EH (cell line): ENCODE measurements at places on chromosomes 2 and 18.

DNA sequence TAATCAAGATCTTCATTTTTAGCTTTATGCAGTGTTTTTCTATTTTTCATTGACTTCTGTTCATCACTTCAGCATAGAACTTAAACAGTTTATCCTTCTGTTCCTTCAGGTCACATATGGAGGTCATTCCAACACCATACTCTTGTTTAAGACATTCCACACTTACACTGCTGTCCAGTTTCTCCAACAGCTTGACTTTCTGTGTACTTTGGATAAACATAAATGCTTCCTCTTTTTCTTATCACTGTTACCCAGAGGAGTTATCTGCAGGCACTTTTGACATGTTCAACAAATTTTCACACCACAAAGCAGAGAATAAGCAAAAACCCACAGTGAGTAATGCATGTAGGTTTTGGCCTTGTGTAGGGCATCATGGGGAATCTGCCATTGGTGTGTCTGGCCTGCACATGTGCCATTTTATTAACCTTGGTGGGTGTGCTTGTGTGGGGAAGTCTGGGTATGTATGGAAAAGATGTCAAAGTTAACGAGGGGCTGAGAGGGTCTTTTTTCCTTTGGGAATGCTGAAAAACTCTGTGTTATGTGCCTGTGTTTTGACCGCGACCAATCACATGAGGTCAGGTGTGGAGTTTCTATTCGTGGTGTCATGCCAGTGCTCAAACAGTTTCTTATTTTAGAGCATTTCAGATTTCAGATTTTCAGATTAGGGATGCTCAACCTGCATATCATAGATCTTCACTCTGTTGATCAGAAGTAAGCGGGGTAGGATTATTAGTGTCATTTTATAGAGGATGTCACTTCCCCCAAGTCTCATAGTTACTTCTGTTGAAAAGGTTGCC is 53.9 kb upstream of the ACVR1 start:
- no peak for DNase-seq

- DNase-seq, result peak; percentile 85
Measured at GRCh38 chr2:74507926-74508520, 528 bp upstream of the PCGF1 start.

- DNase-seq, result no peak
Measured at GRCh38 chr2:21945658-21946057, 821.9 kb downstream of the TDRD15 start.

DNA sequence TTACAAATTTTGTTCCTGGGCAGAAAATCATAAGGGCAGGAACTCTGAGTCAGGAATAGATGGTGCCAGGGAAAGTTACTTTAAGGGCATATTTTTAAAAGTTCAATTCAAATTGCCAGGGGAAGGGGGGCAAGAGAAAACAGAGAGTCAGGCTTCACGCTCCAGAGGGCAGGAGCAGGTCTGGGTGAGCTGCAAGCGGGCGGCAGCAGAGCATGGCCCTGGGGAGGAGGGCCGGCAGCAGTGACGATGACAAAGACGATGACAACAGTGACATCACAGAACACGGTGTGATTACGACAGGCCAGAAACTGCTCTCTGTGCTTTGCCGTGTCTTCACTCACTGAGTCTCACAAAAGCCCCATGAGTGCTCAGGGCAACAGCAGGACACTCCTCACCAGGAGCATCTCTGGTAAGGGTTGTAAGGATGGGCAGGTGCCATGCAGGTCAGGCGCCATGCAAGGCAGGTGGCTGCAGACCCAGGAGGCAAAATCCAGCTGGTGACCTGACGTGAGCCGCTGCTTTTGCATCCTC is 23.3 kb downstream of the CHST10 start:
- DNase-seq, result no peak

DNA sequence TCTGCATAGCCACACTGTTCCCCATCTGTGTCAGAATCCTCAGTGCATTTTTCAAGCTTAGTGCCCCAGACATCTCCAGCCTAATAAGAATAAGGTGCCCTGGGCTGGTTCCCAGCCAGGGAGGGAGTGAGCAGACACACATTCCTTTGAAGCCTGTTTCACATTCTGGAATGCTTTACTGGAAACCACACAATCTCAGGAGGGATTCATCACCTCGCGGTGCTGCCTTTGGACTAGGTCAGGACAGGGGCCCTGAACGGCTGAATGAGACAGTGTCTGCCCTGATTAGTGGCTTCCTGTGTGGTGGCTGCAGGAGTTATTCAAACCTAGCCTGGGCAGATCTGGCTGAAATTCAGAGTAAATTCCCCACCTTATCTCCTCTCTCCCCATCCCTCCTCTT is 108.0 kb upstream of the LDAH start:
- DNase-seq, result peak; percentile 53

DNA sequence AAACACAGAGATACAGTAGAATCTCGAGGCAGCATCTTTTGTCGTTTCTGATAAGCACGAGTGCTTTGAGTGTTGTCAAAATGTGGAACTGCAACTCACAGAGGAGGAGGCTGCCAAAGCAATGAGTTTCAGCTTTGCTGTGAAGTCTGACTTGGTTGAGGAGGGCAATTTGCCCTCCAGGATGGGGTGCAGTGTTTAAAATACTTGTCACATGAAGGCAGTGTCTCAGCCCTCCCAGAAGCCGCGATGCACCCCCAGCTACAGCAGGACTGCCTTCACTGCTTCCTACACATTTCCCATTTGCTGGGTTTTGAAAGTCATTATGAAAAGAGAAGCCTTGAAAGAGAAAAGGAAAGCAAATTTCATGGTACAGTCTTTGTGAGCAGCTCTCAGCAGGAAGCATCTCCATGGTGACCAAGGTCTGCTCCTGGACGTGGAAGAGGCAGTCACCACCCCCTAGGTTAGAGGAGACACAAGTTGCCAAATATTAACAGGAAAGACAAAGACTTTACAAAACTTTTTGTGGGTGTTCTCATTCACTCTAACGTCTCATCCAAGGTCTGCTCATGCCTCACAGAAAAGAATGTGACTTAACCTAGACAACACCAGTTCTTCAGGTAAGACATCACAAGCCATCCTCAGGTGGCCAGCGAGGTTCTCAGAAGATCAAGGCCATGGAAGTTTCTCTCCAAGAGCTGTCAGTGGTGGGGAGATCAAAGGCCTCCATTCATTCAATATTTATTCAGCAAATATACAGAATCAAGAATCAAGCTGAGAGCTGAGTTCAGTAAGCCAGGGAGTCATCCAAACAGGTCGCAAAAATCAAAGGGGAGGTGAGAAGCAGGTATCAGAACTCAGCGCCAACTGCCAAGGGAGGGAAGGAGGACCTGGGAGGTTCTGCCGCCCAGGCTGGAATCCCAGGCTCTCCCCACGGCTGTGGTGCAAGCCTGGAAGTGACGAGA is 476.0 kb downstream of the EIPR1 start:
- no peak for DNase-seq

GRCh38 chr2:1865716-1866234 is 121.5 kb upstream of the PXDN start:
- no peak for DNase-seq

- no peak for DNase-seq
Measured at GRCh38 chr2:171592036-171592555, 69.8 kb downstream of the CYBRD1 start.

- DNase-seq, result peak; percentile 49
Measured at GRCh38 chr2:12949406-12949805, 232.7 kb downstream of the TRIB2 start.

DNA sequence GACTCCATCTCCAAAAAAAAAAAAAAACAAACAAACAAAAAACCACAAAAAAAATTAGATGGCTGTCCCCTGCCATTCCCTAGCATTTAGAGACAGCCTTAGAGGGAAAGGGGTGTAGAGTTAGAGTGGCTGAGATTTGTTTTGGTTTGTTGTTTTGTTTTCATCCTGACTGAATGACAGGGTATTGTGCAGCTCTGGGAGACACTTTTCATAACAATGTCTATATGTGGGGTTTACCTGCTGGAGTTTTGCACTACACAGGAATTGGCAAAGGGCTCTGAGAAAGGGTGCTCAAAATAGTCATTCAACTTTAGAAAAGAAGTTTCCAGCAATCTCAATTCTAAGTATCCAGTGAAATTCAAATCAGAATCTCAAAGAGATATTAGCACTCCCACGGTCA is 732.5 kb upstream of the CHAC2 start:
- DNase-seq, result no peak

DNA sequence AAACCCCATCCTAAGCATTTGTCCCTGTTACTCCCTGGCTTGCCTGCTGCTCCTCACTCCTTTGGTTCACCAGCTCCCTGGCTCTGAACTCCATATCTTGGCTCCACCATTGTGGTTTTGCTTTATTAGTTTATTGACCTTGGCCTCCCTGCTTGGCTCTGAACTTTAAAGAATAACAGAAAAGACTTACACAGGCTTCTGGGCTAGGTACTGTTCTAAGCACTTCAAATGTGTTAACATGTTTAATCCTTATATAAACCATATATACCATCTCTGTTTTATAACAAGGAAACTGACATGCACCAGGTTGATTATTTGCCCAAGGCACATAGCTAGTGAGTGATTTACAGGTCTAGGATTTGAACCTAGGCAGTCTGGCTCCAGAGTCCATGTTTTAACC is 149.7 kb upstream of the CAPN13 start:
- no peak for DNase-seq

DNA sequence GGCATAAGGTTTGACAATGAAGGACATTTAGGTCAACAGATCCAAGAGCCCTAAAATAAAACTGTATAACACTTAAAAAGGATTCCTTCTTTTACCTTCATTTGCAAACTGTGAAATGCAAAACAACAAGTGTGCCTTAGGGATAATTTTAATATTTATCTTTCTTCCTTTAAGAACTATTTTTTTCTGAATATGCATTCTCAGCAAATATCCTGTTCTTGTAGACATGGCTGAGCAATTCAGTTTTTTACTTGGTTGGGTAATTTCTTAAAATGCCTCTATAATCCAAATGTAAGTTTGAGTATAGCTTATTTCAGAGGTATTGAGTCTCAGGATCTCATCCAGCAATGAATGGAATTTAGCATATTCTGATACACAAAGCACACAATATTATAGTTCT is 43.0 kb upstream of the KCNJ3 start:
- no peak for DNase-seq

GRCh38 chr2:14572633-14573032 is 59.9 kb upstream of the LRATD1 start:
- DNase-seq, result no peak

- DNase-seq, result peak; percentile 87
Measured at GRCh38 chr18:35024965-35025364, 16.2 kb upstream of the MAPRE2 start.

- DNase-seq, result no peak
Measured at GRCh38 chr2:224930990-224931389, 111.3 kb downstream of the DOCK10 start.

- DNase-seq, result peak; percentile 90
Measured at GRCh38 chr2:74573747-74574562, 19.4 kb downstream of the DOK1 start.

DNA sequence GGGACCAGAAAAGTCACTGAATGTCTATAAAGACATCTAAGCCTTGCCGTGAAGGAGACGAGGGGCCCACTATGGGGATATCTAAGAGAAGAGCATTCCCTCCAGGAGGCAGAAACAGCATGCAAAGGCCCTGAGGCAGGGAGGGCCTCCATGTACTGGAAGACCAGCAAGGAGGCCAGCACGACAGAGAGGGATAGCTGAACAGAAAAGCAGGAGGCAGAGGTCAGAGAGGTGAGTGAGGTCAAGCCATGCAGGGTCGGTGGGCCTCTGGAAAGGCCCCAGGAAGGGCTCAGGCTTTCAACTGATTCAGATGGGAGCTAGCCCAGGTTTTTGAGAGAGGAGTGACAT is 5.7 kb downstream of the TRABD2A start:
- DNase-seq, result no peak

- no peak for DNase-seq
Measured at GRCh38 chr2:120357768-120358167, 11.8 kb downstream of the INHBB start.

DNA sequence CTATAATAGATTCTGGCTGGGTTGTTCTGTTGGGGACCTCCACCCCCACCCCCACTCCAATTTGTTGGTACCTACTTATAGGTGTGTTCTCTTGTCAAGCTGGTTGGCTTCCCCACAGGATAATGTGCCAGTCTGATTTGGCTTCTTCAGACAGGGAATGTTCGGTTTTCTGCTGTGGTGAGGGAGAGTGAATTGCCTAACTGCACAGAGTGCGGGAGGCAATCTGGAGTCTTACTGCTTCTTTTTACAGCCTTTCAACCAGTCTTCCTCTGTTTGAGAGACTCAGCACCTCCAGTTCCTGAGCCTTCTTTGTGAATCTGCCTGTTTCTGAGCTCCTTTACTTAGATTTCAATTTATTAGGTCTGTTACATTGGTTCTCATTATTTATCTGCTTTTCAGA is 27.4 kb upstream of the SNORC start:
- DNase-seq, result no peak

GRCh38 chr2:209451209-209451834 is 27.5 kb downstream of the MAP2 start:
- no peak for DNase-seq

DNA sequence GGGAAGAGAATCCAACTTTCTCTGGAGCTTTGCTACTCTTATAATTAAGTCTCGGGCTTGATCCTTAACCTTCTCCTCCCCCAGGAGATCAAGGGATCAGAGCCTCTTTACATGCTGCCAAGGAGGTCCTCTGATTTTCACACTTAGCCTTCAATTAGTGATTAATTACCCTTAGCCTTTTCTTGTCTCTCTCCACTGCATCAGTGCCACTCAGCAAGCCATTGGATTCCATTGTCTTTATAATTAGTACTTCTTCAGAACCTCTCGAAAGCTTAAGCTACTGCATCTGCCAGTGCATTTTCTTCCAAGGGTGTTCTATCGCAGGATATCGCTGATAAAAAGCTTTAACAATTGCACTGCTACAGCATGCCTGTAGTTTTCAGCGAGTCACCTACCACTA is 477.0 kb upstream of the MEIS1 start:
- DNase-seq, result no peak

GRCh38 chr18:13582178-13582670 is 144.1 kb downstream of the FAM210A start:
- no peak for DNase-seq

- DNase-seq, result peak; percentile 45
Measured at GRCh38 chr2:207288628-207289027, 122.9 kb upstream of the KLF7 start.

- DNase-seq, result no peak
Measured at GRCh38 chr2:167749016-167749415, 498.4 kb downstream of the STK39 start.

DNA sequence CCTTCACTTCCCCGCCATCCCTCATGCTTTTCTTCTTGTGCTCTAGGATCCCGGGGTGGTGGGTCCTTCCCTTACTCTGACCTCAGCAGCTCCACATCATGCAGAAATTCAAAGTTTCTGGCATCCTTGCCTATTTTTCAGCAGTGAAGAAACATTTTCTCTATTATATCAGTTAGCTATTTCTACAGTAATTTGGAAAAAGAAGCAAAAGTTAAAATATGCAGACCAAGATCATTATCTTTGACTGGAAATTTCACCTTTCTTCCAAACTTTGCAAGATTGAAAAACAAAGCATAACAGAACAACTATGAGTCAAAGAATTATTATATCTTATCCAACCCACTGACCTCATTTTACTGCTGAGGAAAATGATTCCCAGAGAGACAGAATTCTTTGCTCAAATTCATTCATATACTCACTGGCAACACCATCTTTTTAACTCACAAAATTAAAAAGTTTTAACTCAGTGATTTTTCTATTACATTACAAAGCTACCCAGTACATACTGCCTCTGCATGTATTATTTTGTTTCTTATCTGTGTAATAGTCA is 40.5 kb downstream of the ANTXR1 start:
- DNase-seq, result peak; percentile 52

GRCh38 chr18:6203791-6204190 is 210.9 kb downstream of the L3MBTL4 start:
- no peak for DNase-seq

GRCh38 chr2:229244975-229245374 is 26.1 kb downstream of the PID1 start:
- no peak for DNase-seq

- DNase-seq, result peak; percentile 75
Measured at GRCh38 chr2:85887566-85888019, 1.2 kb downstream of the ST3GAL5 start.
